ENCODE measurements at places on chromosomes 3 and 15. TPM values are rescaled to one million over a fixed set of nuclear protein-coding genes. Genes with fewer than 3 reads are reported as not detected.

Gene FRMD5
- polyA plus RNA-seq = 24.1 TPM

Gene GRIP2
- 9.9 TPM for polyA plus RNA-seq

Gene VWA5B2
- polyA plus RNA-seq = 0.07 TPM

Gene GP5
- 0.07 TPM for polyA plus RNA-seq

Gene CHL1
- 14.3 TPM for polyA plus RNA-seq

Gene MRAS
- 184 TPM for polyA plus RNA-seq

Gene LTK
- 1.6 TPM for polyA plus RNA-seq

Gene FANCD2OS
- polyA plus RNA-seq = not detected

Gene TGFBR2
- polyA plus RNA-seq = 77.7 TPM

Gene CTDSPL2
- polyA plus RNA-seq = 4.8 TPM

Data from right cardiac atrium (tissue), 5 donors.